Stimulated activated CD4-positive, alpha-beta T cell treated with anti-CD3 and anti-CD28 coated beads, Interleukin-4, amount 100 ng/mL, for 48 hours (primary cell): ENCODE measurements at places on chromosomes 7 and 10.

DNA sequence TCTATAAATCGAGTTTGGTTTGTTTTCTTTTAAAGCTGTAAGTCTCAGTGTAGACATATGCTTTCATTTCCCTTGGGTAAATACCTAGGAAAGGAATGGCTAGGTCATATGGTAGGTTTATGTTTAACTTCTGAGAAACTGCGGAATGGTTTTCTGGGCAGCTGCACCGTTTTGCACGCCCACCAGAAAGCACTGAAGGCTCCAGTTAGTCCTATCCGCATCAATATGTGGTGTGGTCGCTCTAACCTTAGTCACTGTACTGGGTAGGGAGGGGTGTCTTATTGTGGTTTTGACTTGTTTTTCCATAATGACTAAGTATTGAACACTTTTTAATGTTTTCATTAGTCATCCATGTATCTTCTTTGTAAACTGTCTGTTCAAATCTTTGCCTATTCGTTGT, 279.5 kb upstream of the AKR1E2 start:
- DNase-seq = peak; percentile 31

DNA sequence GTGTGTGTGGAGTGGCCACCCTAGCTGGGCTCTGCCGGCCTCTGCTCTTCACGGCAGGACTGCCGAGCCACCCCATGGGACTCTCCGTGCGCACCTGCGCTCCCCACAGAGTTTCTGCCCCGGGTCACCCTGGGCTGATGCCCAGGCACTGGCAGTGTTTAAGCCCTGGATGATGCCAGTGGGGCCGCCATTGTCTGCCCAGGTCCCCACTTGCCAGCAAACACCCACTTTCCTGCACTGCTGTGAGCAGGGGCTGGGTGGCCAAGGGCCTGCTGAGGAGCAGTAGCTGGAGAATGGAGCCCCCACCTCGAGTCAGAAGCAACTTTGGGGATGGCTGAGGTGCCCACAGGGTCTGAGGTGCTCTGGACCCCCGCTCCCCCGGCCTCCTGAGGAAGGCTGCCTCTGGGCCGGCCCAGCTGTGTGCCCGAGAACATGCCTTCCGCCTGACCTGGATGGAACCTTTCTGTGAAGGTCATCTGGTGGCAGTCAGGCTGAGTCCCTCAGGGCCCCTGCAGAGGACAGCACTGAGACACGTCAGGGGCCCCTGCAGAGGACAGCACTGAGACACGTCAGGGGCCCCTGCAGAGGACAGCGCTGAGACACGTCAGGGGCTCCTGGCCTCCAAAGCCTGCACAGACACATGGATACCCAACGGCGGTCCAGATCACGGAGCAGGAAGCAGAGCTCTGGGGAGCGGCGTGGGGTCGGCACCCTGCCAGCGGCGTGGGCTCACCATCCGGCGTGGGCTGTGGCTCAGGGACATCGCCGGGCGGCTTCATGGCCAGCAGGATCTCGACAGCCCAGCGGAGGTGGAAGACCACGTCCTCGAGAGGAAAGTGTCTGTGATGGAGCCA, 62.0 kb downstream of the CFAP46 start:
- DNase-seq = no peak

DNA sequence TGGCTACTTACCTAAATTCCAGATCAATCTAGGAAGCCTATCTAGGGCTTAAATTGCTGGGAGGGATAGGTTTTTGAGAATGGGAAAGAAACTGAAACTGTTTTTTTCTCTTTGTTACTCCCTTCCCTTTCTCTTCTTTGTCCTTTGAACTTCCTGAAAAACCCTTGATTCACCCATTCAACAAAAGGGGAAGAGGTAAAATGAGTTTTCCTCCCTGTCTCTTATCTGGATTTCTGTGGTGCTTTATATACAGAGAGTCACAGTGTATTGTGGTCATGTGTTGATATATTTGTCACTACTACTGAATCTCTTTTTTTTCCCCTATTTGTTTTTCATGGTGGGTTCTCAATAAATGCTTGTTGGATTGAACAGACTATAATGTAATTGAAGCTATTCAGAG, 19.8 kb upstream of the NUP205 start:
- no peak for DNase-seq

DNA sequence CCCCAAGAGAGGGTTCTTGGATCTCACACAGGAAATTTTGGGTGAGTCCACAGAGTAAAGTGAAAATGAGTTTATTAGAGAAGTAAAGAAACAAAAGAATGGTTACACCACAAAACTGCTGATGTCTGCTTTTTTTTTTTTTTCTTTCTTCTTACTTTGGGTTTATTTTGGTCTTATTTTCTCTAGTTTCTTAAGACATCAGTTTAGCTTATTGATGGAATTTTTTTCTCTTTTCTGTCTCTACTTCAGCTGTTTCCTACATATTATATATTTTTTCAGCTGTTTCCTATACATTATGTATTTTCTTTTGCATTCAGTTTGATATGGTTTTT, 166.4 kb downstream of the CCSER2 start:
- no peak for DNase-seq

DNA sequence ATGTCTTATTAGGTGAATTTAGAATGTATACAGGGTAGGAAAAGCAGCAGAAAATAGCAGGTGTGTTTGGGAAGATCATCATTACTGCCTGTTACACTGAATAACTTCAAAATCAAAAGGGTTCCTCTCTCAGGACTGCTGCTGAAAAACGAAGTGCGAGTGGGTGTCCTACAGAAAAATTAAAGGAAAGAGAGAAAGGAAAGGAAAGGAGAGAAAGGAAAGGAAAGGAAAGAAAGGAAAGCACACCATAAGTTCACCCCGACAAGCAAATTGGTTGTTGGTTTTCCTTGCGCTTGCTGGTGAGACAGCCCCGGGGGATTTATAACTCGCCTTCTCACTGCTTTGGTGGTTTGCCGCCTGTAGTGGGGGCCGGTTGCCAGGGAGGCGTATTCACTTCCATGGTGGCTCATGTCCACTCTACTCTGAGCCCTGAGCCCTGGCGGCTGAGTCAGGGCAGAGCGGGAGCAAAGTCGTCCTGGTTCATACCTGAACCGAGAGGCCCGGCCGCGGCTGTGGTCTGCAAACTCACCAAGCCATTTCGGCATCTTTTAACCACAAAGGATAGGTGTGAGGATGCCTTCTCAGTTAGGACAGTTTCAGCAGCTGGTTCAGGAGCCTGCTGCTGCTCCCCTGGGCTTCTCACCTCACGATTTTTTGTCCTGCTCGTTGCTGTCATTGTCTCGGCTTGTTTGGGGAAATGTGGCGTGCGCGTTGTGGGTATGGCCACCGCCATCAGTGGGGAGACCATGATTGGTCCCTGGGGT, 26.1 kb downstream of the INPP5A start:
- no peak for DNase-seq

- DNase-seq = no peak
These were observed 21.1 kb downstream of the CLRN3 start for GRCh38 chr10:127871631-127872010.

DNA sequence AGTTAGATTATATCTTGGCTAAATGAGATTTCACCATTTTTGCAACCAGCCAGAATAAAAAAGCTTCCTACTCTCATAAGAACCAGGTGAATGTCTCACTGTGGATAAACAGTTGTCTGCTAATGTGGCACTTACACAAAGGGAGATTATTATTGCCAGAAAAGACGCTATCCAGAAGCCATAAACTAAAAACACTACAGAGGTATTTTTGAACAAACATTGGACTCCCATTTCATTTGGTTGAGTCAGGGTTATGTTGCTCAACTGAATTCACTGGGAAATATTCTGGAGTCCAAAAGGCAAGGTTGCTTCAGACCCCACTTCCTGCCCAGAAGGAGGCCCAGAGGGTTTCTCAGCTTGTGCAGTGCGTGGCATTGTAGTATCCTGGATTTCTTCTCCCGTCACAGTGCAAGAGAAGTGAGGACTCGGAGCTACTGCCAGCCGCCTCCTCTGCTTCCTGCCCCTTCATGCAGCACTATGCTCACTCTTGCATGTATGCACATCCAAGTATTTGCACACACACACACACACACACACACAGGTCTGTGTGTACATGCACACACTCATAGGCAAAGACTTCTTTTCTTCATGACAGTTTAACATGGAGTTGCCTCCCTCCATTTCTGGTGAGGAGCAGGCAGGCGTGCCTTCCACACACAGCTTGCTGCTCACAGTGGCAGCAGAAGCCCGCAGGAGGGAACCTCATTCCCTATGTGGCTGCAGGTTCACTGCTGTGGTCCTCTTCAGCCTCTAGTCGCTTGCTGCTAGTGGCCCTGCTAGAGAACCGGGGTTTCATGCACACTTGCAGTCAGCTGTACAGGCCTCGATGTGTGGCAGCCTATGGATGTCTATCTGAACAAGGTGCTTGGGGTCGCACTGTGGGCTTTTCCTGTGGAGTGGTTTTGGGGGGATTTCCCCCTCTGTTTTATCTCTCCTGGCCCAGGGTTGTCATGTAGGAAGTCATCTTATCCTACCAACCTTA, 10.1 kb downstream of the DENND10 start:
- DNase-seq = no peak
